Daoy (cell line): ENCODE measurements at places on chromosomes 11 and 22. TPM values are rescaled to one million over a fixed set of nuclear protein-coding genes. Genes with fewer than 3 reads are reported as not detected.

Gene KRTAP5-8
- not detected in 2 replicates for total RNA-seq

Gene OR52E1
- total RNA-seq, result not detected in 2 replicates

DNA sequence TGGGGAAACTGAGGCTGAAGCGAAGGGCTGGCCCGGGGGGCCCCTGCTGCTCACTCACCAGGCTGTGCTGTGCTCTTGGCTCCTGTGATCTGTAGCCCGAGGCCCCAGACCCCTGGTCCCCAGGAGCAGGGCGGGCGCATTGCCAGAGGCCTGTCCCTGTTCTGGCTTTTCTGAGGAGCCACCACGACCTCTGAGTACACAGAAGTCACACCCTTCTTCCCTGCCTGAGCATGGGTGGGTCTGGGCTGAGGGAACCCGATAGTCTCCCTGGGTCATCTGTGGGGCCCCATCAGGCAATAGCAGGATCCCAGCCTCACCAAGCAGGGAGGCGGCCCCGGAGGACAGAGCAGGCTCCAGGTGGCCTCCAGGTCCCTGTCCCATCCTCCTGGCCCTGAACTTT lies 5.1 kb downstream of the CASTOR1 start:
- no peak for DNase-seq

Gene POU2AF1
- not detected in 2 replicates for total RNA-seq

DNA sequence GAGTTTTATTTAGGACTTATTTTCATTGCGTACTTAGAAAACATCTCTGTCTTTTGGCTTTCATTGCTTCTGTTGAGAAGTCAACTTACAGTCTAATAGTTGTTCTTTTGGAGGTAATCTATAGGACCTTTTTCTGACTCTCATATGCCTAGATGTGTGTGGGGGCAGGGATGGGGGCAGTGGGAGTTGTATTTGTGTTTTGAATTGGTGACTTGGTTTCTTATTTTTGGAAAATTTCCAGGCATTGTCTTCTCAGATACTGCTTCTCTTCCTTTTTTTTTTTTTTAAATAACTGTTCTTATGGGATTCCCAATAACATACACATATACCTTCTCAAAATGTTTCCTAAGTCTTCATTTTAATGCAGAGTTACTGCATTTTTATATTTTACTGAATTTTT lies 58.0 kb downstream of the FAR1 start:
- DNase-seq, result no peak

DNA sequence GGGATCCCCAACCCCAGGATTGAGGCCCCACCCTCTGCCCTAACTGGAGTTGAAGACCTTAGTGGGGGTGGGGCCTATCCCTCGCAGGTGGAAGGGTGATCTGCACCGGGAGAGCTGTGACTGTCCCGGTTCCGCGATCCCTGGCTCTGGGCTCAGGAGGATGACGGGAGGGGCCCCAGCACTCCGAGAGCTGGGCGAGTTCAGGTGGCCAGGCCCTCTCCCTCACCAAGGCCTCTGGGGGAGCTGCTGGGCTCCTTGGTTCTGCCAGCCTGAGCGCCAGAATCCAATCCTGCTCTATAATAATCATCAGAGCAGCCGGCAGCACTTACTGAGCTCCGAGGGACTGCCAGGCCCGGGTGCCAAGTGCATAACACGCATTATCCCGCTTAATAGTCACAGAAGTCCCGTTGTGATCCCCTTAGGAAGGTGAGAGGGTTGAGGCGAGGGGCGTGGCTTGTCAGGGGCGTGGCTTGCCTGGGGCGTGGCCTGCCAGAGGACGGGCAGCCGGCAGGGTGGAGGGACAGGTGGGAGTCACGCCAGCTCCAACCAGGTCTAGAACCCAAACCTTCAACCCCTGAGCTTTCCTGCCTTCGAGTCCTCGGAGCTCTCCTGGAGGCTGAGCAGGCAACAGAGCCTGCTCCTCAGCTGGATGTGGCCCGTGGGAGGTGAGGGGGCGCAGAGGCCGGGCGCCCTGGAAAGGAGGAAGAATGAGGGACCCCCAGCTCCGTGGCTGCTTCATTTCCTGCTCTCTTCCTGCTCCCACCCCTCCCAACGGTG lies 7.3 kb upstream of the SYT7 start:
- DNase-seq, result peak; percentile 70

Gene OR52E8
- 0.15 TPM in 1 of 2 replicates, not detected in the other for total RNA-seq

Gene HTR3A
- total RNA-seq, result not detected in 2 replicates

DNA sequence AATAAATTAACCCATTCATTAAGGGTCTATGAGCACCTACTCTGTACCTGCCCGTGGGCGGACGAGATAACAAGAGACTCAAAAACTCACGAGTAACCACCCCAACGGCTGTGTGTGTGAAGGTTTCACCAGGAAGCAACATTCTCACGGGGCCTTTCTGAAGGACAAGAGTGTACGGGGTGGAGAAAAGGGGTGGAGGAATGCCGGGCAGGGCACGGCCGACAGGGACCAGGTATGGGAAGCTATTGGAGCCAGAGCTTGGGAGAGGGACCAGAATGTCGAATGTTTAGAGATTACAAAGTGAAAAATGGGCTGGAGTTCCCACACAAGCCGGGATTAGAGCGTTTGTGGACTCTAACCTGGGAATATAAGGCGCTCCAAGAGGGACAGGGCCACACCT lies 1.6 kb downstream of the KMT5B start:
- no peak for DNase-seq

DNA sequence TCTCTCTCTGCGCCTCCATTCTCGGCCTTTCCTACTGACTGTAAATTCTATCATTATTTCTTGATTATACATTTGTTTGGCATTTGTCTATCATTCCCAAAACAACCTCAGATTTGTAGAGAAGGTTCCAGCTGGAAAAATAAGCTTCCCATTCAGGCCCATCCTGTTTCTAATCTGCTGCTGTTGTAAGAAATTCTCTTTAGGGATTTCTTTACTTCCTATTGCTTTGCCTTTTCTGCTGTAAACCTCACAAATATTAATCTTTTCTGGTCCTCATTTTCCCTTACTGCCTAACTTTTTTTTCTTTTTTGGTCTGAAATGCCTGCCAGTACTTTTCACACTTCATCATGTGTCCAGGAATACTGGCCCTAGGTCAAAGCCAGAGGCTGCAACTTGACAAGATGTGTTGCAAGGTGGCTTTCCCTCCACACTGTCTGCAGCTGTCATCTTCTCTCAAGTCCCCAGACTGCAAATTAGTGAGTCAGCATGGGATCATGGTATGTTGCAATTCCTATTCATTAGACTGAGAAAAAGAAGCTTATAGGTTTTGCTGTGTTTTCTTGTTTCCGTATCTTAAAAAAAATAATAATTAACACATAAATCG lies 858.7 kb upstream of the CHORDC1 start:
- no peak for DNase-seq

- peak; percentile 76 for DNase-seq
Observed at GRCh38 chr11:73393479-73394415, 17.5 kb downstream of the RELT start.

Gene MAPK8IP2
- total RNA-seq, result 3.7 and 4.4 TPM in 2 replicates

Gene NF2
- total RNA-seq, result 88.3 and 113 TPM in 2 replicates

GRCh38 chr11:125170001-125170509 lies 5.5 kb downstream of the PKNOX2 start:
- DNase-seq, result no peak

Gene TCN1
- total RNA-seq, result not detected in 2 replicates

DNA sequence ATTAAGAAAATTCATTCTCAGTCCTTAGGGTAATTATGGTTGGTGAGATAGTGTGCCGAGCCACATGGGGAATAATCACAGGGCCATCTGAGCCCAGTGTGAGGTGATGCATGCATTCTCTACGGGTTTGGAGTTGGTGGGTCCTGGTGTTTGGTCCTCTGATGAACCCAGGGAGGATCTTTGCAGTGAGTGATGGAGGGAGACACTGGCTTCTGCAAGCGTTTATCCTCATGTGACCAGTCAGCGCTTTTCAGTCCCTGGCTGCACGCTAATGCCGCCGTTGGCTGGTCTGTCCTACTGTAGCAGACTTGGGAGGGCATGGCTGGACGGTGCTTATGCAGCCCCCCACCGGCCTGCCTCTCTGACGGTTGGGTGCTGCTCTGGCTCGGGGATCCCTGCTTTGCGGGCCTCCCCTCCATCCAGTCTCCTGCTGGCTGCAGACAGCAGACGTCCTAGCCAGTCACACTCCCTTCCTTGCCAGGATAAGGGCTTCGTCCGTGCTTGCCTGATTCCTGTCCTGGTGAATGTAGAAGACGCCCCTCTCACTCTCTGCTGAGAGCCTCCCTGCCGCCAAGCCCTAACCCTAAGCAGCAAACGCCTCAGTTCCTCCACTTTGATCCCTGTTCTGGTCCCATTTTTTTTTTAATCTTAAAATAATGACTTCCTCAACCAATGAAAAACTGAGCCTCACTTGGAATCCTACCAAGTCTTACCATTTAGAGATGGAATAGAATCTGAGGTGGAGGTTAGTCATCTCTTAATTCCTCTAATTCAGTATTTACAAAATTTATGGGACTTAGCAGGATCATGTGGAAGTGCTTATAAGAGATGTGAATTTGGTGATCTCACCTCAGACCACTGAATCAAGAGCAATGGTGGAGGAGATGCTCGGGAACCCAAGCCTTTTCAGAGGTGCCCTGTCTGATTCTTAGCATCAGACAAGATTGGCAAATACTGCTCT lies 143.7 kb upstream of the SORL1-AS1 start:
- DNase-seq, result peak; percentile 10

Gene IGF2
- total RNA-seq, result 0.29 and 0.45 TPM in 2 replicates

- DNase-seq, result no peak
Observed at GRCh38 chr11:124941703-124942102, 5.9 kb upstream of the HEPACAM start.

- no peak for DNase-seq
Observed at GRCh38 chr11:17859552-17859951, 125.0 kb downstream of the KCNC1 start.

GRCh38 chr11:16841481-16841880 lies 103.0 kb downstream of the C11orf58 start:
- DNase-seq, result no peak

Gene OPCML
- not detected in 2 replicates for total RNA-seq
